ENCODE measurements at places on chromosomes 5 and 9.

DNA sequence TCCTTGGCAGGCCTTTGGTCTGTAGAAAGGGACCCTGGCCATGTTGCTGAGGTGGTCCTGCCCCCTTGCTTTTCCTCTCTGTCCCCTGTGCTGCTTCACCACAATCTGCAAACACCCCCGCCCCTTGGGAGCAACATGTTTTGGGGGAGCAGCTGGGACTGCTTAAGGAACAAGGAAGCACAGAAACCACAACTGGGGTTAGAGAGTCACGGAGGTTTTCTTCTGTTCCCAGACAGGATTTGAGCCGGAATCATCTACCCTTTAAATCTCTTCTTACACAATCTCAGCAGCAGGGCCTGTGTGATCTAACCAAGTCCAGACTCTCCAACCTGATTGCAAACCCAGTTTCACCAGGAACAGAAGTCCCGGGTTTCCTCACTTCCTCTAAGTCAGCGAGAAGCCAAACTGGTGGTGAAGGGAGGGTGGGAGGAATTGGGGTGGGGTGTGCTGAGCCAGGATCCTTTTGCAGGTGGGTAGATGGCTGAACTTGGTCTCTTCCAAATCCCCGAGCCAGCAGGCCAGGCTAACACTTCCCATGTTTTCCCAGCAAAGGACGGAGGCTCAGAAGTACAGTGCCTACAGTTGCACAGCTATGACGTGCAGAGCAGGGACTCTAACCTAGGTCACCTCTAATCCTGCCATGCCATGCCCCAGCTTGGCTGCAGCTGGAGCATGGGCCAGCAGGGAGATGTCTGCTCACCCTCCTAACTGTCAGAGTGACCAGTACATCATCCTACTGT lies 25.0 kb downstream of the SH3PXD2B start:
- DNase-seq = no peak

DNA sequence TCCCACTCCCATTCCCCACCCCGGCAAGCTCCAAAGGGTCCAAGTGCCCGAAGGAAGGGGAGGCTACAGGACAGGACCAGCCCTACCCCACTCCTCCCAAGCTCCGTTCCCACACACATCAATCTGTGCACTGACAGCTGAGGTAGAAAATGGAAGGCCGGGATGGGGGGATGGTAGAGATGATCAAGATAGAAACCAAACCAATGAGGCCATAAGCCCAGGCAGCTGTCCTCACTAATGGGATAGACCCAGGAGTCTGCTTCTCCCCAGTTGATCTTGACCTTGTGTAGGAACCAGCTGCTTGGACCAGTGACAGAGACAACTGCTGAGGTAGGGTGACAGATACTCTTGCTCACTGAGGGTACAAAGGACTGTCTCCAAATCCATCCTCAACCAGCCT lies 38.6 kb downstream of the B4GALT1 start:
- no peak for DNase-seq

DNA sequence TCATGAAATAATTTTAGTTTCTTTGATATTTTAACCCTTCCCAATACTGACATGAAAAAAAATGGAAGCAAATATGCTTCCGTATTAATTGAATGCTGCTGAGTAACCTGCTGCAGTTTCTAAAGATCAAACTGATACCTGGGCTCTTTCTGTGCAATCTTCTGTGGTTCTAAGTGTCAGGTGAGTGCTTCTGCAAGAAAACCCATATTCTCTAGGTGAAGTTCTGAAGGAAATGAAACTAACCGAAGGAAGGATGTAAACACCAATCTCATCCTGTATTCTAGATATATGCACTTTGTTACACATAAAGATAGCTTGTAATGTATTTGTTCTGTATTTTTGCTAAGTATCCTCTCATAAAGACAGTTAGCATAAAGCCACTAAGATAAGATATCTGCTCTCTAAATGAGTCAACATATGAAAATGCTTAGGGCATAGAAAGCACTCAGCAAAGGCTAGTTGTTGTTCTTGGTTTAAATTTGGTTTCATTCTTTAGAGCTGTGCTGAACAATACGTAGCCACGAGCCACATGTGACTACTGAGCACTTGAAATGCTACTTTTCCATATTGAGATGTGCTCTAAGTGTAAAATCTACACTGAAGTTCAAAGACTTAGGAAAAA lies 52.0 kb downstream of the ITGA2 start:
- no peak for DNase-seq

DNA sequence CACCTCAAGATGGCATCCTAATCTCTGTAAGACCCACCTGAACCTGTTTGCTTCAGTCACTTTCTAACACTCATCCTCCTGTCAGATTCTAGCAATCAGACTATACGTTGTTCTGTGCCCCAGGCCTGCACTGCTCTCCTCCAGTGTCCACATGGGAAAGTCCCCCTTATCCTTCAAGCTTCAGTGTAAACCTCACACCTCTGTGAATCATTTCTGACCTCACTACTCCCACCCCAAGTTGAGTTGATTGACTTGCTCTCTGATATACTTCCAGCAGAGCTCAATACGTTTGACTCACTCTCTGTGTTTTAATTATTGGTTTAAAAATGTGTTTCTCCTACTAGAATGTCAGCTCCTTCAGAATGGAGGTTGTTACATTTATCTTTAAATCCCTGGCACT lies 240.2 kb downstream of the FBXL17 start:
- DNase-seq = no peak

DNA sequence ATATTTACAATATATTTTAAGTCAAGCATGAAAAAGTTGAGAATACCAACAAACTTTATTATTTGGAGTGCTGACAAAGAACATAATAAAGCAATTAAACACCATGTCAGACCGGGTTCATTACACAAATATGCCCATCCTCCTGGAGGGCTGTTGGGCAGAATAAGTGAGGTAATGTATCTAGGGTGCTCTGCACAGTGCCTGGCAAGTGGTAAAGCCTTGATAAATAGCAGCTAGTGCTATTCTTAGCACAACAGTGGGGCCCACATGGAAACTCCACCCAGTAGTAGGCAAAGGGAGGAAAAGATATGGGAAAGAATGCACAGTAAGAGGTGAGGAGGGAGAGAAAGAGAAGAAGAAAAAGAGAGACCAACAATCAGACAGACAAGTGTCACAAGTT lies 97.7 kb downstream of the SLC1A3 start:
- DNase-seq = no peak

DNA sequence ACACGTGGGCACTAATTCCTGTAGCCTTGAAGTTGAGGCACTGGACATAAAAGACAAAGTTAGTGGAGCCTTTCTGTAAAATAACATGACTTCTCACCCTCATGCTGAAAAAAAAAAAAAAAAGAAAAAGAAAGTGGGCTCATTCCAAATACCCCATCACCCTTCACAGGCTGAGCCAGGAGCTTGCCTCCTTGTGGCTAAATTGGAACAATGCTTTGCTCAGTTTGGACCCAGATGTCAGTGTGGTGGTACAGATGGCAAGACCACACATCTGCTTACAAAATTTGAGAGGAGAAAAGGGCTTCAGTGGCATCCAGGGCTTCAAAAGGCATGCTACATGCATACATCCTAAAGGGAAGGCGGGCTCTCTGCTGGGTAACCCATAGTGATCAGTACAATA lies 342.8 kb downstream of the EBF1 start:
- DNase-seq = no peak

- no peak for DNase-seq
Measured at GRCh38 chr9:37035648-37036370, 1.7 kb upstream of the PAX5 start.

DNA sequence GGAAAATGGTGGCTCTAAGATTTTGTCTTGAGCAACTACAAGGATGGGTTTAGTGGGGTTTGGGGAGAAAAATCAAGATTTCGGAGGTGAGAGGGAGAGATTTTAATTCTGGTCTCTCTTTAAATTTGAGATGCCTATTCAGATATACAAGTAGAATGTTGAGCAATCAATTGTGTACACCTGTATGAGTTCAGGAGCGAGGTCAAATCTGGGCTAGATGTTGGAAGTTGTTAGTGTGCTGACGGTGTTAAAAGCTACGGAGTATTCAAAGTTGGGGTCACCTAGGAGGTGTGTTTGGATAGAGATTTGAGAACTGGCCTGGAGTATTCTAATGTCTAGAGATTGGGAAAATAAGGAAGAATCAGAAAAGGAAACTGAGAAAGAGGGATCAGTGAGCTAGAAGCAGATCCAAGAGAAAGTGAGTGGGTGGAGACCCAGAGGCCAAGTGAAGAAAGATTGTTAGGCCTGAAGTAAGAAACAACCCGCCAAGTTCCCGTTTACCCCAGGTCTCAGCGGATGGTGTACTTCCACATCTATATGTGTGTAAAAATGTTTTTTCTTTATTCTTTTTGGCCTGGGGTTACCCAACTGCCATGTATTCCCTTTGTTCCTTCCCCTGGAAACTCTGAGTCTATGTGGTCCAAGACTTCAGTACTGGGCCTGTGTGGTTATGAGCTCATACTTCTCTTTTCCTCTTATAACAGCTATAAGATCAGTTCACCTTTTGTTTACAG lies 11.9 kb upstream of the ARHGAP26 start:
- DNase-seq = no peak

- DNase-seq = no peak
Measured at GRCh38 chr5:63323926-63324325, 638.3 kb downstream of the HTR1A start.

GRCh38 chr9:35510754-35511428 lies 21.0 kb downstream of the RUSC2 start:
- DNase-seq = no peak

- DNase-seq = no peak
Measured at GRCh38 chr5:82142217-82142841, 135.8 kb downstream of the RPS23 start.

DNA sequence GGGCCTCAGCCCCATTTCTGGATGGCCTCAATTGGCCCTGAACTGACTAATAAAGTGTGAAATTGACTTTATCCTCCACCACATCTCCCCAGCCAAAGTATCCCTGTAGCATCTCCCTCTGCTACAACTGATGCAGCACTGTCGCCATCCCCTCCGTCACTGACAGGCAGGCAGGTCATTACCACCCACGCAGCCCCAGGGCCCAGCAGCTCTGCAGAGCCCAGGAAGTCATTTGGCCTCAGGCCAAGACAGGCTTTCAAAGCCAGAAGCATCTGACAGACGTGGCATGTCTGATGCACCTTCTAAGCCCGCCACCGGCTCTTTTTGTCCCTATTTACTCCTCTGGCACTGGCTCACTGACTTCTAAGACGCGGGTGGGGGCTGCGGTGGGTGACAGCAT lies 65.3 kb downstream of the ARHGEF37 start:
- no peak for DNase-seq

DNA sequence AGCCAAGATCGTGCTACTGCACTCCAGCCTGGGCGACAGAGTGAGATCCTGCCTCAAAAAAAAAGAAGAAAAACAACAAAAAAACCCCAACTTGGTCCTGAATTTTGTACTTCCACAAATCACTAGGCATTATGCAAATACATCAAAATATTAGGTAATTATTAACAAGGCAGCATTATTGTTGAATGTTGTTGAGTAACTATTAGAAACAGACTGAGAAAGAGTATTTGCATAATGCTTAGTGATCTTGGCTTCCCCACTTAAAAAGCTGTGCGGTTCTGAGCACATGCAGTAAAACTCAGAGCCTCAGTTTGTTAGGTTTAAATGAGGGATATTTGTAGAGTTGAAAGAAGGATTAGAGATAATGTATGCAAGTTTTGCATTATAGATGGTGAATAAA lies 64.2 kb downstream of the SCAMP1 start:
- no peak for DNase-seq

- no peak for DNase-seq
Measured at GRCh38 chr9:97794666-97795065, 58.4 kb upstream of the FOXE1 start.

GRCh38 chr9:112043423-112043822 lies 131.7 kb downstream of the SUSD1 start:
- no peak for DNase-seq

GRCh38 chr9:135613946-135614805 lies 25.2 kb downstream of the GLT6D1 start:
- no peak for DNase-seq

DNA sequence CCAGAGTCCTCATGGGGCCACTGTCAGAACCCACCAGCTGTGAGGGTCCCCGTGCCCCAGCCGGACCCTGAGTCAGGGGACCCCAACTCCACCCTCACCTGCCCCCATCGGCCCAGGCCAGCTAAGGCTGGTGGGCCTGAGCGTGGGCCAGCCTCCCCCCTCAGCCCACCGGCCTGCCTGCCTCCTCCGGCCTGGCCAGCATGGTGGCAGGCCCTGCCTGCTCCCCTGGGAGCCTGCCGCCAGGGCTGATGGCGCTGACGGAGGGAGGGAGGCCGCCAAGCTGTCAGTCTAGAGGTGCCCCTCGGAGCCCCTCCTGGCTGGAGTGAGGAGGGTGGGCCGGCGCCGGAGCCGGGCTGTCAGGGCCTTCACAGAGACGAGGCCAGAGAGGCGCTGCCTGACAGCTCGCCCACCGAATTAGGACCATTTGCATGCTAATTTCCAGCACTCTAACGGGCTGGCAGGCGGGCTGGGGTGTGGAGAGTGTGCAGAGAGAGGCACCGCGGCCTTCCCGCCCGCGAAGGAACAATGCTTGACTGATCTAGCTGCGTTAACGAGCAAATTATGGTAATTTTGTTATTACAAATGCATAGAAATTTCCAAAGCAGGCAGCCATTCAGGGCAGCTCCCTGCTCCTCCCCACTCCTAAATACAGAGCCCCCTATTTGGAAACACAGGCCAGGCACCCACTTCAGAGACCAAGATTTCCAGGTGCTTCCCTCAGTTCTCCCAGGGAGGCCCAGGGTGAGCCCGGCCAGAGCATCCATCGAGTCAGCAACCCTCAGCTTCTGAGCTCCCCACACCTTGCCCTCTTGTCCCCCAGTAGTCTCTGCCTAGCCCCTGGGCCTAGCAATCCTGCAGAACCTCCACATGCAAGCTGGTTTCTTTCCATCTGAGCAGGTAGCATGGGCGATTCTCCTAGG lies 169.3 kb downstream of the PAX5 start:
- DNase-seq = no peak

- DNase-seq = no peak
Measured at GRCh38 chr5:395921-396530, 47.0 kb upstream of the EXOC3 start.

- no peak for DNase-seq
Measured at GRCh38 chr9:26296910-26297572, 595.6 kb downstream of the CAAP1 start.

DNA sequence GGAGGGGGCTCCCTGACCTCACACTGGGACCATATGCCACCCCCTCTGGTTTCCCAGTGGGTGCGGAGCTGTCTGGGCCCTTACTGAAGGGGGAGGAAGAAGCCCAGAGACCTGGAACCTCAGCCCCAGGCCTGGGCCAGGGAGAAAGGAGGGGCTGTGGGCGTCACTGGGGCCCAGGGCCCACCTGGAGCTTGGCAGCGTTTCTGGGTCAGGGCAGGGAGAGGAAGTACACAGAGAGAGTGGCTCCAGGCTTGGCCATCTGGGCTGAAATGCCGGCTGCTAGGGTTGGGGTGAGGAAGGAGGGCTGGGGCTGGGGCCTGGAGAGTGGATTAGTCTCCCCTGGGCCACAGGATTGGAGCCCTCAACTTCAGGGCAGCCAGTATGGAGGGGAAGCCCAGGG lies 6.4 kb upstream of the DAB2IP start:
- no peak for DNase-seq

GRCh38 chr5:154221371-154221896 lies 30.9 kb downstream of the GALNT10 start:
- peak; percentile 14 for DNase-seq

DNA sequence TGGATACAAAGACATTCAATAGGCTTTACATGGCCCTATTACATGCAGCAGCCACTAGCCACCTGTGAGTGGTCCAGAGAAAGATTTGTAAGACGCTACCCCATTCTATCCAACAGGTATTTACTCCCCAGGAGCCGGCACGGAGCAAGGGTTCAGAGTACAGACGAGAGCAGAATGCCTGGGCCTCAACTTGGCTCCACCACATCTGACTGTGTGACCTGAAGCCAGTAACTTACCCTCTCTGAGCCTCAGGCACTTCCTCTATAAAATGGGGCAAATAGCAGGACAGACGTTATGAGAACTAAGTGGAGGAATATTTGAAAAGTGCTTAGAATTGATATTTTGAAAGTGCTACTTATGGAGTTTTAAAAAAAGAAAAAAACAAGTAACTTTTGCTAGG lies 100.0 kb downstream of the TLE1 start:
- DNase-seq = no peak
